SHP77 (cell line): ENCODE measurements at places on chromosomes 13 and 19.

DNA sequence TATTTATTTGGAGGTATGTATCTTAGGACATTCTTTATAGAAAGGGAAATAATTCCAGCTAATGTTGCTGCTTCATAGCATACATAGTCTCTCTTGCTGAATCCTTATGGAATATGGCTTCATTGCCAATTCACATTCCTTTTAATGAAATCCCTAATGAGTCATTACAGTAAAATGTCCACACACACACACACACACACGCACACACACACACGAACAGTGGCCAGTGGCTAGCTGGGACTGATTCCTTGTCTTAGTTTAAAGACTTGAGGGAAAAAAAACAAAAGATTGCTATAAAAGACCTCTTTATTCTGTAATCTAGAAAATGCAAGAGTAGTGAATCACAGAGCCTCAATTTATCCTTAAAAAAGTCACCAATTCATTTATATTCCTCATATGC, 301.6 kb downstream of the SLITRK6 start:
- DNase-seq, result no peak

DNA sequence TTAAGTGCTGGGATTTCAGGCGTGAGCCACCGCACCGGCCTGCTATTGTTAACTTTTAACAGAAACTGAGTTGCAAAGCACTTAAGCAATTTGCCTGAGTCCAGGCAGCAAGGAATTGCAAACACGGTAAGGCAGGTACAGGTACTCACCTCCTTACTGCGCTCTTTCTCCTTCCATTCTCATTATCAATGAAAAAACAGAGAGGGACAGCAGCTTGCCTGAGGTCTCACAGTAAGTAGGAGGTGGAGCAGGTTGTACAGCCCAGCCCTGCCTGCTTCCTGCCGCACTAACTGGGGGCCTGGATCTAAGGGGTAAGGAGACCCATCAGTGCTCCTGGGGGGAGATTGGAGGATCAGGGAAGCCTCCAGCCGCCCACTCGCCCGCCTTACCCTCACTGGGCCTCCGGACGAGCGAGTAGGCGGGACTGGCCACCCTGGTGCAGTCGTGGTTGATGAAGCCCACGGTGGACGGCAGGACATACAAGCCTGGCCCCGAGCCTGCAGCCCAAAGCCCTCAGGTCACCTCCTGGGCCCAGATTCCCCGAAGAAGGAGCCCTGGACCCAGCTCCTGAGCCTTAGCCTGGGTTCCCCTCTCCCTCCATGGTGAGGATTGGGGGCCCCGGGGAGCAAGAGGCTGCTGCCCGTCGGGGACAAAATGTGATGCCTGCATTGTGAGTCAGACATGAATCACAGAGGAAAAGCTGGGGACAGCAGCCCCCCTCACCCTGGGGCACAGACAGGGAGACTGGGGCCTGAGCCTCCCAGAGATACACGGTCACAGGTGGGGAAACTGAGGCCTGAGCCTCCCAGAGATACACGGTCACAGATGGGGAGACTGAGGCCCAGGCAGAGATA, 11.4 kb upstream of the SHC2 start:
- DNase-seq, result no peak

DNA sequence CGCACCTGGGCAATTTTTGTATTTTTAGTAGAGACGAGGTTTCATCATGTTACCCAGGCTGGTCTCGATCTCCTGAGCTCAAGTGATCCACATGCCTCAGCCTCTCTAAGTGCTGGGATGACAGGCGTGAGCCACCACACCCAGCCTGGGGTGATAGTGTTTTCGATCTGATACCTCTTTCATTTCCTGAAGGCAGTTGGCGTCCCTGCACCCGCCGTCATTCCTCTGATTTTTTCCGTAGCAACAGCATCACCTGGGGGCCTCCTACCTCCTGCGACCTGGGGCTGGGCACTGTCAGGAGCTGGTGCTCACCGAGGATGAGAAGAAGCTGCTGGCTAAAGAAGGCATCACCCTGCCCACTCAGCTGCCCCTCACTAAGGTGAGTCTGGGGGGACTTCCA, 10.8 kb downstream of the CREB3L3 start:
- DNase-seq, result no peak

DNA sequence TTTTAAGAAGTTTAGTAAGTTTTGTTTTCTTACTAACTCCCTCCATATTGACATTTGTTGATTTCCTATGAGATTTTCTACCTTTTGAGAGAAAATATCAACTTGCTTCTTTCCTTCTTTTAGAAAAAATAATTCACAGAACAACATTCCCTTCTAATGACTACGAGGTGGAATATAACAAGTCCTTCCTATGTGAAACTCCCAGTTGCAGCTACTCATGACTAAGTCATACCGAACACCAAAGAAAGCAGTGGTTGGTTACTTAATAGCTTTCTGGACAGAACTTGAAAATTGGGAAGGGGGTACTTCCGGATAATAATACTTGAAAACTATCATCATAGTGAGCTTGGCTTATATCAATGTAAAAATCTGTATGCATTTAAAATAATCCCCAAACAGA, 144.8 kb downstream of the DACH1 start:
- DNase-seq, result no peak
